ENCODE measurements at places on chromosomes 13 and 19.

DNA sequence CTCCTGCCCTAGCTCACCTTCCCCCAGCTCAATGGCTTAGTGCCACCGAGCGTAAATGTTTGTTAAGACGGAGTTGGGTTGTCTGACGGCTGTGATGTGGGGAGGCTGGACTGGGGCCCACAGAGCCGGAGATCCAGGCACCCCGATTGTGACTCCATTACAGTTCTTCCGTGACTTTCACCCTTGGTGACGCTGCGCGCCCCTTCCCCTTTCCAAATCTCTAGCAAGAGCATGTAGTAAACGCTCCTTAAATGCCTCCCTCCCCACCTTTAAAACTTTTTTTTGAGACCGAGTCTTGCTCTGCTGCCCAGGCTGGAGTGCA is 829 bp downstream of the REEP6 start:
- DNase-seq: no peak

- no peak for DNase-seq
Observed at GRCh38 chr13:32178763-32179162, 136.4 kb downstream of the ZAR1L start.

- DNase-seq: no peak
Observed at GRCh38 chr19:50925734-50926133, 14.5 kb upstream of the KLK4 start.

- DNase-seq: no peak
Observed at GRCh38 chr13:79869326-79869725, 388.4 kb downstream of the NDFIP2 start.

DNA sequence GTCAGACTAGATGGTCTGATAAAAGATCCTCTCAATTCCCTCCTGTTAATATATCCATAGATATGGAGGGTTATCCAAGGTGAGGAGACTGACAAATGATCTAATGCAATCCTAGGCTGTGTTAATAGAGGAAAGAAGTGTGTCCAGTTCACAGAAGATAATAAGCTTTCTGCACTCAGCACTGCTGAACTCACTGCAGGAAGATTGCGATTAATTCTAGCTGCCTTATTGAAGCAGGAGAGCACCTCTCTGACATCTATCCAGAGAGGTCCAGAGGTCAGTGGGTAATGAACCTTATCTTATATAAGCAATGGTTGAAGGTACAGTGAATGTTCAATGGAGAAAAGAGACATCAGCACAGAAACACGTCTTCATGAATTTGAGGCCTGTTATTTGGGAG is 75.9 kb upstream of the SLC10A2 start:
- no peak for DNase-seq

DNA sequence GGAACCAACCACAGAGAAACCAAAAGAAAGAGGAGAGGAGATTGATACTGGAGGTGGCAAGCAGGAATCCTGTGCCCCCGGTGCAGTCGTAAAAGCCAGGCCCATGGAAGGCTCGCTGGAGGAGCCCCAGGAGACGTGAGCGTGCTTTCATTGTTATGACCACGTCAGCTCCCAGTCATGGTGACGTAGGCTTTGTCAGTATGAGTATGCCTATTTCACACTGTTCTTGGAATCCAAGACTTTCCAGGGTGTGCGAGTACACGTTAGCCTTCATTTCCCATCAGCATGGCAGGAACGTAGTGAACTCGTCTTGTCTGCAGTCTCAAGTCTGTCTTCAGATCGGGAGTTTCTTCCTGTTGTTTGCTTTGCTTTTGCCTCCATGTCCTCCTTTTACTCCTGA is 15.4 kb upstream of the CHAMP1 start:
- DNase-seq: no peak

- peak; percentile 35 for DNase-seq
Observed at GRCh38 chr13:106490569-106491321, 44.7 kb downstream of the EFNB2 start.

DNA sequence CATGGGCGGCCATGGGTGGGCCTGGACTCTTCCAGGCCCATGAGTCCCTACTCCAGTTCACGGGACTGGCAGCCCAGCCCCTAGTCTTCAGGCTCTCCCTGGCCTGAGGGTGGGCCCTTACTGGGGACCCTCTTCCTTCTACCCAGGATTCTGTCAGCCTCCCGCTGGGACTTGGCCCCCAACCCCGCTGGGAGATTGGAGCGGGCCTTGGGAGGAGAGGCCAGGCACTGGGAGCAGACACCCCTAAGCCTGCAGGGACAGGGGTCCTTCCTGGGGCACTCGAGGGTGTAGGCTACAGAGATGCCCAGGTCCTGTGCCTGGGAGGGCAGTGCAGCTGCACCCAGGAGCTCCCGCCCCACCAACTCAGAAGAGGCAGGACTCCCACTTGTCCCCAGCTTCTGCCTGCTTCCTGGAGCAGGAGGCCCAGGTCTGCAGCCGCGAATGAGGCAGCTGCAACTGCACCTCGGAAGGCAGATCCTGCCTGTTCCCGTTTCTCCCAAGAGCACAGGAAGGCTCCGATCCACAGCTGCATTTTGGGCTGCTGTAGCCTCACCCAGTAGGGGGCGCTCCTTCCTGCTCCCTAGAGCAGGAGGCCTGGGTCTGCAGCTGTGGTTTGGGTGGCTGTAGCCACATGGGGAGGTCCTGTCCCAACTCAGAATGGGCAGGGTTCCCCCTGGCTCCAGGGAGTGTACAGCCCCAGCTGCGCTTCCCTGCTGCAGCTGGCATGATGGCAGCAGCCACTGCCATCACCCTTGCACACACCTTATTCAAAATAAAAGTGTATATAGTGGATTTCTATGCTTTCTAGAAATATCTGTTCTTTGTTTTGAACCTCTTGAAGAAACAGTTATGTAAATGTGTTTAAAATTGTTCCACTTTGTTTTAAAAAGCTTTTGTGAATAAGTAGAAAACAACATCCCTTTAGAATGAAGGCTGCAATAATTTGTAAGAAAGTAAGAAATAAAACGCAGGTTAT is 46.8 kb downstream of the TEX26 start:
- DNase-seq: peak; percentile 2

DNA sequence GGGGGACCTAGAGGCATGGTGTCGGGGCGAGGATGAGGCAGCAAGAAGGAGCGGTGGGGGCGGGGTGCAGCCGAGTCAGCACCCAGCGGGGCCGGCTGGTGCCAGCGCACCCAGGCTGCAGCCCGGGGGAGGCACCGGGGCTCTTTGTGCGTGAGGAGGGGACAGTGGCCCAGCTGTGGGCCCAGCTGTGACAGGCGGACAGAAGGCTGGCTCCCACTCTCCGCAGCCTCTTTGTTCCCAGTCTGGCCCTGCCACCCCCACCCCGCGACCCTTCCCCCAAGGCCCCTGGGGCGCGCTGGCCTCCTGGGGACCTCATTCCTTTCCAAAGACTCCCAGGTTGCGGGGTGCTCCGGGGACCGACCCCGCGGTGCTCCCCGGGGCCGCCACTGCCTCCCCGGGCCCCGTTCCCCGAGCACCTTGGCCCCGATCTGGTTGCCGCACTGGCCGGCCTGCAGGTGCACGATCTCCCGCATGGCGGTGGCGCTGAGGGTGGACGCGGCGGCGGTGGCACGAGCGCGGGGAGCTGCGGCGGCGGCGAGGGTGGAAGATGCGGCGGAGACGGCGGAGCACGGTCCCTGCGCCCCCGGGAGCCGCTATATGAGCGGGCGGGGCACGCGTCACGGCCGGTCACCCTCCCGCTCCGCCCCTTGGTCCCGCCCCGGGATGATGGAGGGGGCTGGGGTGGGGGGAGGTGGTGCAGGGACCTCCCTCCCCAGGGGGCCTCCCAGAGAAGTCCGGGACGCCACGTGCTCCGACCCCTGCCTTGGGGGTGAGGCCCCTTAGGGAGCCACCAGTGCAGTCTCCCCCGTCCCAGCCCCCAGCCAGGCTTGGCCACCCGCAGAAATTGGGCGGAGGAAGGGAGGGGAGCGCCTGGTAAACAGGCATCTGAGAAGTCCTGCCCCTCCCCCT is at the start of gene TUBB4A:
TUBB4A (minus strand) TSS at position 570 of the 909 bp plus-strand sequence; CDS start at position 473, 97 bp downstream.
- DNase-seq: no peak

DNA sequence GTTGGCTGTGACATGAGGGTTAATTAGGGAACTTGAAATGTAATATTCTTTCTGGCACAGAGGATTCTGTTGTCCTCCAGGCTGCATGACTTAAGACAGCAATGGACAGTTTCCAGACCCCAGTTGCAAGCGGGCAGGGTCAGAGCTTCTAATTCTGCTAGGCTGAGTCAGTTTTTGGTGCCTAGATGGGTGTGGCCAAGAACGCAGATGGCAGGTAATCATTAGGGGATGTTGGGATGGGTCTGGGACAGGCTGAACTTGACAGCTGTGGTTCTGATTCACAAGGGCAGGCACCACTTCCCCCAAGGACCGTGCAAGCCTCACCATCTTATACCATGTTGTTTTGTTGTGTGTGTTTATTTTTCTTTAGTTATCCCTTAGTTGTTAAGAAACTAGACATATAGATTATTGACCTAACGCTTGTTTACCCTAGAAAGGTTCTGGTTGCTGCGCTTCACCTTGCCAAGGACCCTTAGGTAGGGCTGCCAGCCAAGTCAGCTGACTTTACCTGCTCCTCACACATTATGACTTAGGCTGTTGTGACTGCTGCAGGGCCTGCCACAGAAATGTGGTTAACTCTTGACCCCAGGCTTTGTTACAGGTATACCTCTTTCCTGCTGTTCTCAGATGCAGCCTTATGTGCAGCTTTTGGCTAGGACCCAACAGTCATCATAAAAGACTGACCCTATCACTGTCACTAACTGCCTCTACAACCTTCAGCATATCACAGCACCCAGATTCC is 117.7 kb upstream of the KLF12 start:
- no peak for DNase-seq

GRCh38 chr13:89627996-89628395 is 1719.5 kb upstream of the MIR17HG start:
- no peak for DNase-seq

DNA sequence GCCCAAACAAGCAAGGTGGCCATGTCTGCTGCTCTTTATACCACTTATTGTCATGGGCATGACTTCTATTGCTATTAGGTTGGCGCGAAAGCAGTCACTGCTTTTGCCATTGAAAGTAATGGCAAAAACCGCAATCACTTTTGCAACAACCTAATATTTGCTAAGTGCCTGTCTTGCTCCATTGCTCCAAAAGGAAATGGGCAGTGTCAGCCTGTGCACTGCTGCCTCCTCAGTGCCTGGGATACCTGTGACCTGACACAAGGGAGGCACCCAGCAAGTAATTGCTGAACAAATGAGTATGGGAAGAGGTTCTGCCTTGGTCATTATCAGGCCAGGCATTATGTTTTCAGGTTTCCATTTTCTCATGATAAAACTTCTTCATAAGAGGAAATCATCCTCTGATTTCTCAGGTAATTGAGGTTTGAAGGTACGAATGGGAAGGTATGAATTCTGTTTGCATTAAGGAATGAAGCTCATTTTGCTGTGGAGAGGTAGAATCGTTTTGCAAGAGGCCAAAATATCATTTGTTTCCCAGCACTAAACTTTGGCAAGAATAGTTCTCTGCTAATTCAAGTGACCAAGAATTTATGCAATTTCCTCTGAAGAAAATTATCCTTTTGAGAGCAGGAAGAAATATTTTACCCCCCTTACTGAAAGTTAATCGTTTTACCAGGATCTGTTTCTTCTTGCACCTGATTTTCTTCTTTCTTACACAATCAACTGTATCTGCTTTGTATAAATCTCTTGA is 128.4 kb upstream of the SPRY2 start:
- DNase-seq: no peak

- no peak for DNase-seq
Observed at GRCh38 chr13:43100667-43101066, 77.3 kb downstream of the DNAJC15 start.

DNA sequence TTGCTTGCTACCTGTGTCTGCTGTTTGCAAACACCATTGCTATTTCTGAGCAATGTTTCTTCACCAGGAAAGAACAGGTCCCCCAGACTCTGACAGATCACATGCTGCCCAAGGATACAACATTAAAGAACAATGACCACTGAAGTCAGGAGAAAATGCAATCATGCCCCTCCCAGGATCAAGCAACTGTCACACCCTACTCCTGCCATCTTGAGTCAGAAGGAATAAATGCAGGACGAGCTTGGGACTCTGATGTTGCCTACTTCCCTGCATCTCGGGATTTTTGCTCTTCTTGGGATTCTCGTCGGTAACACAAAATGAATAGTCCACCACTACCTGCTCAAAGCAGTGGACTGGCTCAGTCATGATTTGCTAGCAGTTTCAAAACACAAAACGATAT is 490.6 kb downstream of the COG6 start:
- DNase-seq: no peak

DNA sequence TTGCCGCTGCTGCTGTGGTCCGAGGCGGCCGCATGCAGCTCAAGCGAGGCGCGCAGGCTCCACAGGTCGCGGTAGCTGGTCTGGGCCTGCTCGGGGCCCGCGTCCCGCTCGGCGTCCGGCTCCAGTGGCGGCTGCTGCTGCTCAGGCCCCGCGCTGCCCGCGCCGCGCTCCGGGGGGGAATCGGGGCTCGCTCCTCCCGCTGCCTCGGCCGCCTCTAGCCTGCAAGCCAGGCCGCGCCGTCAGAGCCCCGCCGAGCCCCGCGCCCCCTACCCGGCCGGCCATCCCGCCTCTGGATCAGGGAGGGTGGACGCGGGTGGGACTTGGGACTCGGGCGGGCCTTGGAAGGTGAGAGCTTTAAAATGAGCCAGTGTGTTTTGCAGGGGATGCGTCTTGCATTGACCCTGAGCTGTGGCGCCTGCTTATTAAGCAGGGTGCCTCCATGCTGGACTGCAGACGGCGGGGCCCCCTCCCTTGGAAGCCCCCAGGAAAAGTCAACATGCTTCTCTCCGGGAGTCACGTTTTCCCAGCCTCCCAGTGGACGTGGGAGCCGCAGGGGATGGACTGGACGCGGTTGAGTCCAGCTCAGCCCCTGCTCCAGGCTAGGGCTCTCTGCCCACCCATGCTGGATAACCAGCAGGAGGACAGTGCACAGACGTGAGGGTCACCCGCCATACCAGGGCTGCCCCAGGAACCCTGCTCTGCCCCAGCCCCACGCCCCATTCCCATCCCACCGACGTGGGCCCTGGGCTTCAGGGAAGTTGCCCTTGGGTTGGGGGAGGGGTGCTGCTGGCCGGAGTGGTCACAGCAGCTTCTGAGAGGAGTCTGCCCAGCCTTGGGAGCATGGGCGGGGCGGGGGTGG is 7.7 kb downstream of the CBARP start:
- DNase-seq: no peak

GRCh38 chr19:4103080-4103433 is 20.9 kb downstream of the MAP2K2 start:
- no peak for DNase-seq

- DNase-seq: no peak
Observed at GRCh38 chr19:14758816-14759215, 19.5 kb downstream of the ADGRE2 start.

DNA sequence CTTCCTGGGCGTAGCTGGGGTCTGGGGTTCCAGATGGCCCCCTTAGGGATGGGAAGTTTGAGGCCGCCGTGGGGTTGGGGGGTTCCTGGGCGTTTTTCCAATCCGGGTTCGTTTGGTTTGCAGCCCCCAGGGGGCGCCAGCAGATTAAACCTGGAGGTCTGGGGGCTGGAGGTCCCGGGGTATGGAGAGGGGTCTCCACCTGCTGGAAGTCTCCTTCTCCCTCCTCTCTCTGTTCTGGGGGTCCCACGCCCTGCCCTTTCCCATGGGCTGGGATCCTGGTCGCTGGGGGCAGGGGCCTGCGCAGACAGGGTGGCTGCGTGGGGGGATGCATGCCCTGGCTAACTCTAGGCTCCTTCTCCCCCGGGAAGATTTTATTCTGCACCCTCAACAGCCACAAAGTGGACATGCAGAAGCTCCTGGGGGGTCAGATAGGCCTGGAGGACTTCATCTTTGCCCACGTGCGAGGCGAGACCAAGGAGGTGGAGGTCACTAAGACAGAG is 899 bp downstream of the GIPC3 start:
- DNase-seq: peak; percentile 22

GRCh38 chr19:27833031-27833430 is 1379.9 kb downstream of the UQCRFS1 start:
- no peak for DNase-seq

GRCh38 chr19:870314-870713 is 10.8 kb downstream of the CFD start:
- no peak for DNase-seq

All from CD4-positive, alpha-beta T cell treated with Interferon gamma for 1 hour (primary cell).